Neural progenitor cell (in vitro differentiated cells): ENCODE measurements at places on chromosomes 5 and 9.

- no peak for DNase-seq
These were observed 32.7 kb downstream of the GAPT start for GRCh38 chr5:58523956-58524355.

- DNase-seq = peak; percentile 33
These were observed 3.4 kb downstream of the KIAA1958 start for GRCh38 chr9:112489876-112490666.

- no peak for DNase-seq
These were observed 5.5 kb upstream of the FGD3 start for GRCh38 chr9:92941861-92942260.

GRCh38 chr5:179265514-179266290, 79.6 kb downstream of the ADAMTS2 start:
- DNase-seq = peak; percentile 51

DNA sequence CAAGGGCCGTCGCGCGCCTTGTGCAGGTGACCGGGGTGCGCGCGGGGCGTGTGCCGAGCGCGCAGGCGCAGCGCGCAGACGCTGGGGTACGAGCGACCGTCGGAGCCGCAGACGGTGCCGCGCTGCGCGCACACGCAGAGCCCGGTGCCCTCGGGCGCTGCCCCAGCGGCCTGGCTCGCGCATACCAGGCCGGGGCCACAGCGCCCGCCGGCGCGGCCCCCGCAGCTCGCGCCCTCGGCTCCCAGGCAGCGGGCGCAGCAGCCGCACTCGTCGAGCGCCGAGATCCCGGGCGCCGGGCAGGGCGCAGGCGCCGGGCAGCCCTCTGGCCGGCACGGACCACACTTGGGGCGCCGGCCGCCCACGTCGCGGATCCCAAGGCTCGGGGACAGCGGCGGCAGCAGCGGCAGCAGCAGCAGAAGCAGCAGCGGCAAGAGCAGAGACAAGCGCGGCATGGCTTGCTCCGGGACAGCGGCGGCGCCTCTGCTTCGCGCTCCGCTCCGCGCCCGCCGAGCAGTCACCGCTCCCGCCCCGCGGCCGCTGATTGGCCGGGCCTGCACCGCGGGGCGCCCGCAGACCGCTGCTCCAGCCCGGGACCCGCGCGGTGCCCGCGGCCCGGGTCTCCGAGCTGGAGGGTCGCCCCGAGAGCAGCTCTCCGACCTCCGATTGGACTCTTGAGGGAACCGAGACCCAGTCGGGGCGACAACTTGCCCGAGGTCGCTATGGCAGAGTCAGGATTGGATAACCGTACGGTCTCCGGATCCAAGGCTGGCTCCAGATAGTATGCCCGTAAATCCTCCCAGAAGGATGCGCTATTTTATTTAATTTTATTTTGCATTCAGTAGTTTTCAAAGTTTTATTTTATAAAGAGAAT, at the start of gene IGFBPL1:
Gene IGFBPL1, minus strand, starts transcription at position 482 of the 871 bp plus-strand sequence. Its CDS starts 30 bp downstream, at position 452.
- DNase-seq = peak; percentile 88

- DNase-seq = no peak
These were observed 80.4 kb downstream of the GTF3C4 start for GRCh38 chr9:132750668-132751067.

DNA sequence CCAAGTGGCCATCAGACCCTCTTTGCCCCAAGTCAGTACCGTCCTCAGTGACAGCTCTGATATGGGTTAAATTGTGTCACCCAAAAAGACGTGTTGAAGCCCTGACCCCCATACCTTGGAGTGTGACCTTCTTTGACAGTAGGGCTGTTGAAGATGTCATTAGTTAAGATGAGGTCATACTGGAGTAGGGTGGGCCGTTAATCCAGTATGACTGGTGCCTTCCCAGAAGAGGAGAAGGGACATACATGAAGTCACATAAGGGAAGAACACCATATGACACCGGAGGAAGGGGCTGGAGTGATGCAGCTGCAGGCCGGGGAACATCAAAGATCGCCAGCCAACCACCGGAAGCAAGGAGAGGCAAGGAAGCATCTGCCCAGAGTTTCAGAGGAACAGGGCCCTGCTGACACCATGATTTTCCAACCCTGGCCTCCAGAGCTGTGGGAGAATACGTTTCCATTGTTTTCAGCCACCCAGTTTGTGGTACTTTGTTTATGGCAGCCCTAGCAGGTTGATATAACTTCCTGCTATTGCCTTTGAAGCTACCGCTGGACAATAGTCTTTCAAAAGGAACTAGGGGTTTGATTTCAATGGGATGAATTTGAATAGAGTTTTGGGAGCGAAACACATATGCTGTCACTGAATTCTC, 36.4 kb upstream of the CPEB4 start:
- DNase-seq = no peak

GRCh38 chr5:77255617-77256016, 45.1 kb downstream of the PDE8B start:
- no peak for DNase-seq

- no peak for DNase-seq
These were observed 49.0 kb upstream of the ALDH1B1 start for GRCh38 chr9:38343552-38343951.

GRCh38 chr5:95895251-95895650, 66.4 kb downstream of the ELL2 start:
- peak; percentile 45 for DNase-seq

DNA sequence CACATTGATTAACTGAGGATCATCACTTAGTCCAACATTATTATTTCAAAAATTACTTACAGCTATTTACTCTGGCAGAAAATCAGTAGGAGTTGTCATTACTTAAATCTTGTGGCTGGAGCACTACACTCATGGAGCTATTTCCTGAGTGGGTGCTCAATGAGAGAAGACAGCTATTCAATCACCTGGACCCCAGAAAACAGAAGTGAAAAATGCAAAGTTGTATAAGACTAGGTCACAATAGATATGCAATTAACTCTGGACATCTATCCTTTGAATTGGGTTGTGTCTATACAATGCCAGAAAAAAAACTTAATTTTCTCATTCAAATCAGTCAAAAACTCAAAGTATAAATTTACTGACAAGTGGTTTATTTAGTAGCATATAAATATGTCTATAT, 340.9 kb downstream of the EFNA5 start:
- no peak for DNase-seq

GRCh38 chr5:160317434-160317833, 5.1 kb upstream of the CCNJL start:
- no peak for DNase-seq

DNA sequence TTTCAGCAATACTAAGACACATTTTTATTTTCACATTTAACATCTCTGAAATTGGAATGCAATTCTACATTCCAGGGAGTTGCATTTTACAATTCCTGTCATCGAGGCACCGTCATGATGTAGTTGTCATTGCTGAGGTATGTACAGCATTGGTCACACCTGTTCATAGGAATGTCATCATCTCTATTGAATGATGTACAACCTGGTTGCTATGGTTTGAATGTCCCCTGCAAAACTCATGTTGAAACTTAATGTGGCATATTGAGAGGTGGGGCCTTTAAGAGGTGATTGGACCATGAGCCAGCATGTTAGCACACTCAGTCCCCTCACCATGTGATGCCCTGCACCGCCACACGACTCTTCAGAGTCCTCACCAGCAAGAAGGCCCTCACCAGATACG, 103.1 kb downstream of the CEMIP2 start:
- DNase-seq = no peak

DNA sequence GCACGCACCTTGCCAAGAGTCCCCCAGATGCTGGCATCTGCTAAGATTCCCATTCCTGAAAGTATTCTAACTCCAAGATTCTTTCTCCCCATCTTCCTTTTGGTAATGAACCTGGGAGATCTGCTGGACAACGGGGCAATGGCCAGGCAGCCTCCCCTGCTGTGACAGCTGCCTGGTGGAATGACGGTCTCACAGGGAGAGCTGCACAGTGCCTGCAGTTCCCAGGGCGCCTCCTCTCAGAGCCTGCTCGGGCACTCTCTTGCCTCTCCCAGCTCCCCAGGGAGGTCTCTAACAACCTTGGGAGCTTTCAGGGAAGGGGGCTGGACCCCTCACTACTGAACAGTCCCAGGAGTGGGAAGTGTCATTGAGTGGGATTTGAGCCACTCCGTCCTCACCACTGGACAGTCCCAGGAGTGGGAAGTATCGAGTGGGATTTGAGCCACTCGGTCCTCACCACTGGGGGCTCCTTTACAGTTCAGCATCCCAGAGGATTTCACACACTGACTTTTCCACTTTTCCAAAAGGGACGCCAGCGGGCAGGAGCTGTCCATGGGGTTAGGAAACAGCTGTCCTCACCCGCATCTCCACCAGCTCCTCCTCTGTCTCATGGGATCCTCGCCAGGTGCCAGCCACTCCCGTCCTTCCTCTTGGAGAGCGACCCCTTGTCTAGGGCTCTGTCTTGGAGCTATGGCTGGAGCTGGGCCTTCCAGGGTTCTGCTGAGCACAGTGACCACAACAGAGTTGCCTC, 65.7 kb downstream of the ADAMTS2 start:
- no peak for DNase-seq

DNA sequence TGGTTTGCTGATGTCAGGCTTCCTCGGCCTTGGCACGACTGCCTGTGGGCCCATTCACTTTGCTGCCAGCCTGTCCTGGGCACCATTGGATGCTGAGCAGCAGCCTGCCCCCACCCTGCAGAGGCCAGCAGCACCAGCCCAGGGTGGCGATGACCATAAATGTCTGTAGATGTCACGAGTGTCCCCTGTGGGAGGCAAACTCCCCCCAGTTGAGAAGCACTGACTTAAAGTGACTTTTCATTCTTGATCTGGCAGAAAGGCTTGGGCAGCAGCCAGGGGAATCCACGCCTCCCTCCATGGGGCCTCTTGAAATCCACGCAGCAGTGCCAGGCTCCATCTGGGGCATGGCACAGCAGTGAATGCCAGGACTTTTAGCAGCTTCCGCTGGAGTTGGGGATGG, 21.8 kb downstream of the IRX4 start:
- DNase-seq = no peak

DNA sequence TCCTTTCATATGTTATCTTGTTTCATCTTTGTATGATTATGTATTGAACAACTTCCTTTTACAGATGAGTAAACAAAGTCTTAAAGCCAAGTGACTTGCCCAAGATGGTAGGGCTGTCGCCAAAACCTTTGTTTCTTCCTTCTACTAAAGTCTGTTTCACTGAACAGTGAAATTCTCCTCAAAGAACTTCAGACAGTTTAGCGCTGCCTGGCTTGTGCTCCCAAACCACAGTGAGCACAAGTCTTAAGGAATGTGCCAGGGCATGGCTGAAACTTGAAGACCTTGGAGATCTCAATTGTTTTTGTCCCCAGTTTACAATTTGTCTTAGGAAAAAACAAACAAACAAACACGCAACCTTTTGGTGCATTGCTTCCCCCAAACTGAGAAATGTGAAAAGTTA, 273.5 kb downstream of the CRB2 start:
- no peak for DNase-seq

DNA sequence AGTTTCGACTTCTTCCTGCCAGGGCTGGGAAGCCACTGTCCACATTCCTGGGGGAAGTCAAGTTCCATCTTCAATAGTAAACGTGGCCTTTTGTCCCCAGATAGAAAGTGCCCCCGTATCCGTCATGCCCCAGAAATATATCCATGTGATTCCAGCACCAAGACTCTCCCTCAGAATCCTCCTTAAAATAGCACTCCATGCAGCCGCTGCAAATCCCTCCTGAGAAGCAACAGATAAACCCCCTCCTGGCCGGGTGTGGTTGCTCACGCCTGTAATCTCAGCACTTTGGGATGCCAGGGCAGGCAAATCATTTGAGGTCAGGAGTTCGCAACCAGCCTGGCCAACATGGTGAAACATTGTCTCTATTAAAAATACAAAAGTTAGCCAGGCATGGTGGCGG, 126.1 kb downstream of the OLFM1 start:
- DNase-seq = no peak

GRCh38 chr9:114856215-114856941, 50.5 kb upstream of the TNFSF15 start:
- no peak for DNase-seq
